ENCODE measurements at places on chromosomes 4 and X.

DNA sequence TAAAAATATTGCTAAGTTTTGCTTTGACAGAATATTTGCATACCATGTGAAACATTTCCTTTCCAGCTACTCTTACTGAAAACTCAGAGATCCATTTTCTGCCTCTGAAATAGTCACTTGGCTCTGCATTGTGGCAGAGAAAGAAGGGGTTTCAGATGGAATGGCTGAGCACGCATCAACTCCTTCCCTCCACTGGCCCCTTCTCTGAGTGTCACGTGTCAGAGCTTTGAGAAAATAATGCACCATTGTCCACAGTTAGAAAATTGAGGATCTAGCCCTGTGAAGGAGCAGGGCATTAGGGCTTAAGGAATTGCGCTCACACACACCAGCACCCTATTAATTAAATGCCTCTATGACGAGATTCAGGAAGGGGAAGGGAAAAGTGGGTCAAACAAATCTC is 78.8 kb upstream of the FAT4 start:
- no peak for DNase-seq

DNA sequence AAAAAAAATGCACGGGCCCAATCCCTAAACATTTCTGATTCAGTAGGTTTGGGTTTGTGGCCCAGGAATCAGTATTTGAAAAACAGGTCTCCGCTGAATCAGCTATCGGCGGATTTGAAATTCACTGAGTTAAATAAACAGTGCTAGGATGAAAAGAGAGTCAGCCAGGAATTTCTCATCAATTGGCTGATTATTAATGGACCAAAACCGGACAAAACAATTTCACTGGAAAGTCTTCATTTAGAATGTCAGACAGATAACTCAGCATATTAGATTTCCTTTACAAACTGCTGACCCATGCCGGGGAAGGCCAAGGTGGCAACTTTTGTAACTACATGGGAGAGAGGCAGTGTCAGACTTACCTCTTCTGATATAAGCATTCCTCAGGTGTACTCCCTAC is 99.4 kb upstream of the LSM6 start:
- DNase-seq = no peak

GRCh38 chrX:103197721-103198306 is 17.1 kb upstream of the BEX4 start:
- DNase-seq = no peak

- no peak for DNase-seq
These were observed 2.1 kb downstream of the HELT start for GRCh38 chr4:185020293-185020808.

- no peak for DNase-seq
These were observed 25.0 kb downstream of the ADGRA3 start for GRCh38 chr4:22490718-22491315.

DNA sequence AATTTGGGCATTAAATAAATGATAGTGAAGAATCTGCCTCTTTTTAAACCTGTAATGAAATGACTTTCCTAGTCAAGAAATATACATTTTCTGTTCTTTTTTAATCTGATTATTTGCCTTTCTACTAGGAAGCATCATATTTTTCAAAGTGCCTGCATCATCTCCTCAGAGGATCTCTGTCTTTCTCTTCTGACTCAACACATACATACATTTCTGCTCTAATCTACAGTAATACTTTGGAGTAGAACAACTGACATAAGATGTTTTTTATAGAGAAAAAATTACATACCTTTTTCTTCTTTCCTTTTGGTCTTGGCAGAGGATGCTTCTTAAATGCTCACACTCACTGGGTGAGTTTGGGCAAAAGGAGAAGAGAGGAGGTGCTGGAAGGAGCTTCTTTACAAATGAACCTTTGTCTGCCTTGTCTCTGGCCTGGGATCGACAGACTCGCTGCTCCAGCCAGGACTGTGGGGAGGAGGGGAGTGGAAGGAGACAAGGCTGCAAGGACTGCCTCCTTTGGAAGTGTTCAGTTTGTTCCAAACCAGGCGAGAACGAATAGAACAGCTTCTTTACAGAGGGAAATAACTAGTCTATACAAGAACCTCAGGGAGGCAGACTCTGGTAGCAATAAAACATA is at the start of gene SCRG1:
SCRG1 (minus strand) TSS at position 338 of the 637 bp plus-strand sequence. CDS start 7,702 bp downstream, outside the sequence.
- DNase-seq = no peak

GRCh38 chr4:37604461-37604860 is 81.7 kb downstream of the RELL1 start:
- no peak for DNase-seq

DNA sequence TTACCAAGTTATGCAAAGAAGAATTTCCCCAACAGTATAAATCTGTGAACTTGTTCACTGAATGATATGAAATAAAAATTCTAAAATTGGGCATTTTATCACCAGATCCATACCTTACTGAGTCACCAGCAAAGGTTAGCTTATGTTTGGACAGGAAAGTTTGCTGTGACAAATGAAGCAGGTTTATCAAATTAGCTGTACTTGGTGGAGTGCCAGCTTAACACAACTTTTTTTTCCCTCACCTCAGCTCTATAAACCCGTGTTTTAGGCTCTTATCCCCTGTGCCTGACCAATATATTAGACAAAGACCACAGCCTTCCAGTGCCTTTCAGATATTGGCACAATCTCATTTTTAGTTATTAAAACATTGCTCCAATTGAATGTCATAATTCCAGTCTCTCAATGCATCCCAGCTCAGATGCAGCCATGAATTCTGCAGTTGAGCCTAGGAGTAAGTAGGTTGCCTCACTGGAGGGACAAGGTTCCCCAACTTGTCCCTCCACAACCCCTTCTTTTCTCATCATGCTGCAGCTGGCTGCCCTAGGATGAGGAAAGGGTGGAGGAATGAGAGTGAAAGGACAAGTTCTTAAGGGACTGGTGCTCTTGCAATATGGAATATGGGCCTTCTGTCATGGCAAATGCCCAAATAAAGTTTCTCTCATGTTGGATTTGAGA is 27.0 kb upstream of the PDGFC start:
- no peak for DNase-seq

DNA sequence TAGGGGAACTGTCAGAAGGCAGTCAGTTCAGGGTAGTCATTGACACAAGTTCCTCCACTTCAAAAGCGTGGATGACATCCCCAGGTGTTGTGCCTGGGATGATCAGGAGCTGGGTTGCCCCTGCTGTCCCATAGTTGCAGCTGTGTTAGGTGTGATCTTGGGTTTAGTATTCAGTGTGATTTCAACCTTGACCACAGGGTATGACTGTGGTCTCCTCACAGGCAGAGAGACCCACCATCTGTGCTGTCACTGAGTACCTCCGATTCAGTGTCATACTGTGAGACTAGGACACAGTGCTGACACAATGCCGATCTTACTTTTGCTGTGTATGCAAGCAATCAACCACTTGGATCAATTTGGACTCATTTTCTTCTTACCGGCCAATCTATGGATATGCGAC is 25.2 kb downstream of the FOXR2 start:
- DNase-seq = no peak

- DNase-seq = no peak
These were observed 54.3 kb upstream of the CAMK2D start for GRCh38 chr4:113815826-113816225.

DNA sequence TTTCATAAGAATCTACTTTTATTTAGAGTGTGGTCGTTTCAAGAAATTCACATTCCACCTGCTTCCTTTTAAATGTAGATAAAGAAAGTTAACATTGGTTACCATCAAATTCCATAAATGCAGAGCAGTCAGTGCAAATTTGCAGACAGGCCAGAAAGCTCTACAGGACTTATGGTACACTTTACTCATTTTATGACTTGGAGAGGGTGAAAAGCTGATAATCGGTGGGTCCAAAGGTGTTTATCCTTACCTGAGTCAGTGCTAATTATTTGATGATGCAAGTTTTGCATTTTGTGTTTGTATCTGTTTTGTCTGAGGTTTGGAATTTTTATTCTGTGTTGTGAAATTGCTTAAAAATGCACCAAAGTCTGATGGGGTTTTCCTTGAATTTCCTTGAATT is 193.3 kb downstream of the PALLD start:
- DNase-seq = no peak

DNA sequence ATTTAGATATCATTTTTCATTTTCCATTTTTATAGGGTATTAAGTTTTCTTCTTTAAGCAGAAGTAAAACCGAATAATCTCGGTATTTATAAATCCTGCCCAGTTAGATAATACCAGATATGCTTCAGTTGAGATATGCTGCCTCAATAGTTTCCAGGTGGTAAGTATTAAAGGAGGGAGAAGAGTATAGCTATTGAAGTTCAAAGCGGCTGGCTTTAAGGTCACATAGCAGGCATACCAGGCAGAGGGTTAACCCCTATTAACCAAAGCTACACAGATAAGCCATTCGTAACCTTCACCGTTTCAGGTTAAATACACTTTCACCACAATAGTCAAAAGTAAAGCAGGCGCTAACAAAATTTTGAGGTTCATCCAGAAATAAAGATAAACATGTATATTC is 54.2 kb downstream of the EDNRA start:
- no peak for DNase-seq

- no peak for DNase-seq
These were observed 32.5 kb downstream of the PDGFC start for GRCh38 chr4:156939139-156939538.
